ENCODE measurements at places on chromosomes 1 and 21.
A peak's percentile ranks its signal among the peaks of the same experiment; 100 is the strongest.

- DNase-seq: peak; percentile 46
Observed at GRCh38 chr1:46556822-46557221, 5.4 kb upstream of the KNCN start.

DNA sequence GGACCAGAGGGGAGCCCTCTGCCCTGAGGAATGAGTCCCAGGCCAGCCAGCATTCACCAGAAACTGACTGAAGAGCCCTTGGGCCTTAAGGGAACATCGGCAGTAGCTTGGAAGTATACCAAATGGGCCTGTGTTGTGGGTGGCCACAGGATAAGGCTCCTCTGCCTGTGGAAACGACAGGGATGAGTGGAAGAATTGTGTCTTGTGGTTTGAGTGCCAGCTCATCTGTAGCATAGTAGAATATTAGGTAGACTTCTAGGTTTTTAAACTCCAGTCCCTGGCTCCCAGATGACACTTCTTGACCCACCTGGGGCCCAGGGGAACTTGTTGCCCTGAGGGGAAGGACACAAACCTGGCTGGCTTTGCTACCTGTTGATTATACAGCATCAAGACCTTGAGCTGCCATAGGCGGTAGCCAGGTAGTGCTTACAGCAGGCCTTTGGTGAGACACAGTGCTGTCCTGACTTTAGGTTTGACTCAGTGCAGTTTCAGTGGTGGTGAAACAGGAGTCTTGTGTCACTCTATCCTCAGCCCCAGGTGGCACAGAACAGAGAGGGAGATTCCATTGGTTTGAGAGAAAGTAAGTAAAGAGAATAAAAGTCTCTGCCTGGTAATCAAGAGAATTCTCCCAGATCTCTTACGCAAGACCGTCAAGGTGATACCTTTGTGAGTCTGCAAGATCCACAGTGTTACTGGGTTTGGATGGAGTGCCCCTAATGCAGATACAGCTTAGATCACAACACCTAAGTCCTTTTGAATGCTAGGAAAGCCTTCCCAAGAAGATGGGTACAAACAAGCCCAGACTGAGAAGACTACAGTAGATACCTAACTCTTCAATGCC is 50.2 kb downstream of the RABGAP1L start:
- no peak for DNase-seq

DNA sequence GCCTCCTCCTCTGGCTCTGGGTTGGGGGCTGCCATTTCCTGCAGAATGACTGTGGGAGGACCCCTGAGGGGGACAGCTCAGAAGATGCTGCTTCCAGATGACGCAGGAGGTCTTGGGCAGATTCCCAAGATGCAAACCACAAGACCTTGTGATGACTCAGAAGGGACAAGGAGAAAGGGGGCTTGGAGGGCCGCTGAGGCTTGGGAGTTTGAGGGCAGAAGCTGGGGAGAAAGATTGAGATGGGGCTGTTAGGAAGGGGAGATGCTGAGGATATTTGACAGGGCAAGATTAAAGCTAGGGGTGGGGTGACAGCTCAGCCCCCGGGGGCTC is 7.5 kb downstream of the PTPRU start:
- peak; percentile 81 for DNase-seq

GRCh38 chr1:9349331-9349851 is 56.7 kb downstream of the SPSB1 start:
- DNase-seq: no peak

GRCh38 chr1:151763990-151764389 is 694 bp upstream of the MRPL9 start:
- DNase-seq: peak; percentile 4
